ENCODE measurements at places on chromosomes 2 and 18. TPM values are rescaled to one million over a fixed set of nuclear protein-coding genes. Genes with fewer than 3 reads are reported as not detected.

Gene CNTNAP5
- not detected for polyA plus RNA-seq

Gene PTPN18
- 61.8 TPM for polyA plus RNA-seq

Gene ZNF804A
- polyA plus RNA-seq, result 0.36 TPM

Gene RFX8
- polyA plus RNA-seq, result not detected

Gene CNGA3
- polyA plus RNA-seq, result not detected

Gene EVX2
- polyA plus RNA-seq, result not detected

Gene WDPCP
- polyA plus RNA-seq, result 4.2 TPM

Gene TMEM178A
- polyA plus RNA-seq, result not detected

Gene DSG1
- not detected for polyA plus RNA-seq

Gene RNF152
- not detected for polyA plus RNA-seq
